ENCODE measurements at places on chromosomes 4 and X.
A peak's percentile ranks its signal among the peaks of the same experiment; 100 is the strongest.

- peak; percentile 2 for DNase-seq
Observed at GRCh38 chr4:123862812-123863211, 466.2 kb downstream of the SPRY1 start.

- no peak for DNase-seq
Observed at GRCh38 chrX:107905366-107905765, 76.8 kb downstream of the TEX13B start.

DNA sequence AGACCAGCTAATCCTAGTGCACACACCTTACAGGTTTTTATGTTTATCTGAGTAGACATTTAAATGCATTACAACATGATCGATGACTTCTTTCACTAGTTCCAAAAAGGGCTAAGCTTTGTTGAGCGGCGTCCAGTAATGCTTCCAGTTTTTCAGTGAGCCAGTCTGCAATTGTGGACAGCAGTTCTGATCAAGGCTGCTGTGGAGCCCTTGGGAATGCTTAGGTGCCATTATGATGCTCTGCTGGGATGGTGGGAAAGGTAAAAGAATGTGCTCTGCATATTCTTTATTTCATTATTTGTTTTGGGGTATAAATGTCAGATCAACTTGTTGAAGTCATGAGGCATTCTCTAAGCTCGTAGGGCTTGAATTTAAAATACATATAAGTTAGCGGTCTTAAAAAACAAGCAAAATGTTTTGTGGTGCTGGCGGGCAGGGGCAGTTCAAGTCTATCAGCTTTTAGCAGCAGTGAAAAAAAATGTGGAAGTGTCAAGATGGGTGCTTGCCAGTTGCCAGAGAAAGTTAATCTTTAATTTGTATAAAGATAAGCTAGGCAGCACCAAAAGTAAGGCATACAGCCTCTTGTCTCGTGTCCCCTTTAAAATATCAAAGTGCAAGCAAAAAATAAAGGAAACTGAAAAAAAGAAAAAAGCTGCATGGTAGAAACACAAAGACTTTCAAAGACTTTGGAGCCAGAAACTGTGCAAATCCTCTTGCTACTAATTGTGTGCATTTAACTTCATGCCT is 5.8 kb downstream of the MID1IP1 start:
- no peak for DNase-seq

DNA sequence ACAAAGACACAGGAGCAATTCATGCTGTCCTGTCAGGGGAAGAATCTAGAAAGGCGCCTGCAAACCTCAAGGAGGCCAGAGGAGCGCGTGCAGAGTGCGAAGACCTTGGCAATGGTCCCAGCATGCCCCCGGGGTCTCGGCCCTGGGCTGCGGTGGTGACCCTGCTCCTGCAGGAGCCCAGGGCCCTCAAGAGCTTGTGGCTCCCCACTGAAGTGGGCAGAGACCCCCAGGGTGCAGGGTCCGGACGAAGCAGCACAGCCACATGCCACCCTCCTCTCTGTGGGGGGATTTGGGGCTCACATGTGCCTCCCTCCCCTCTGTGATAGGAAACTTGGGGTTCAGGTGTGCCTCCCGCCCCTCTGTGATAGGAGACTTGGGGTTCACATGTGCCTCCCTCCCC is 39.3 kb downstream of the GAK start:
- no peak for DNase-seq

DNA sequence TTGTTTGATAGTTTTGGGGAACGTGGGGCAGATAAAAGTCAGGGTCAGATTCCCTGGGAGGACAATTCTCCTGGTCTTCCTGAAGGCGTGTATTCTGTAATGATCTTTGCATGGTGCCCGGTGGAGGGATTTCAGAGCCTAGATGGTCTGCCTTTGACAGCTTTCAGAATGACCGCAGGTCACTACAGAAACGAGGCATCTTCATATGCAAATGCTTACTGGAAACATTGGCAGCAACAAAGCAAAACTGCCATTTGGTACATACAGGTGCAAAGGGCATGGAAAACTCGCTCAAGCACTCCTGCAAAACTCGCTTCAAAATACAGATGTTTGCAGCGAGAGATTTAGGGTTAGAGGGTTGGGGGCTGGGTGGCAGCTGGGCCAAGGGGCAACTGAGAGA is 8.8 kb downstream of the C4orf50 start:
- DNase-seq, result no peak

GRCh38 chr4:184823014-184823413 is 2.8 kb downstream of the ACSL1 start:
- no peak for DNase-seq

GRCh38 chr4:7761720-7762119 is 177.9 kb downstream of the AFAP1 start:
- DNase-seq, result peak; percentile 21

- DNase-seq, result no peak
Observed at GRCh38 chrX:130561930-130562329, 160.1 kb downstream of the RBMX2 start.

DNA sequence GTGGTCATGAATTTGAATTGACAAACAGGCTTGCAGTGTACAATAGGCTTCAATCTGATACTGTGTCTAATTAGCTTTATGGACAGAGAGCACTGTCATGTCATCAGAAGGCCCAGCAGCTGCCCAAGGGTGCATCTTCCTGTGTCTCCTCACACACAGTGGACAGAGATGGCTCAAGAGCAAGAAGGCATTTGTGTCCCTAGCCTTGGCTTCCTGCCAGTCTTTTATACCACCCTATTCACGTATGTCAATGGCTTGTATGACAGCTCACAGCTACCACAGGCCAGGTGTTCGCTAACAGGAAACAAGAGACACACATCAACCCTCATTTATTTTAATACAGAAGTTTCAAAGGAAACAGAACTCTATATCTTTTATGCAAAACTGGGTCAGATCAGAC is 874.0 kb upstream of the AGA start:
- no peak for DNase-seq

- DNase-seq, result peak; percentile 89
Observed at GRCh38 chrX:108036298-108036973, 8.4 kb upstream of the VSIG1 start.

DNA sequence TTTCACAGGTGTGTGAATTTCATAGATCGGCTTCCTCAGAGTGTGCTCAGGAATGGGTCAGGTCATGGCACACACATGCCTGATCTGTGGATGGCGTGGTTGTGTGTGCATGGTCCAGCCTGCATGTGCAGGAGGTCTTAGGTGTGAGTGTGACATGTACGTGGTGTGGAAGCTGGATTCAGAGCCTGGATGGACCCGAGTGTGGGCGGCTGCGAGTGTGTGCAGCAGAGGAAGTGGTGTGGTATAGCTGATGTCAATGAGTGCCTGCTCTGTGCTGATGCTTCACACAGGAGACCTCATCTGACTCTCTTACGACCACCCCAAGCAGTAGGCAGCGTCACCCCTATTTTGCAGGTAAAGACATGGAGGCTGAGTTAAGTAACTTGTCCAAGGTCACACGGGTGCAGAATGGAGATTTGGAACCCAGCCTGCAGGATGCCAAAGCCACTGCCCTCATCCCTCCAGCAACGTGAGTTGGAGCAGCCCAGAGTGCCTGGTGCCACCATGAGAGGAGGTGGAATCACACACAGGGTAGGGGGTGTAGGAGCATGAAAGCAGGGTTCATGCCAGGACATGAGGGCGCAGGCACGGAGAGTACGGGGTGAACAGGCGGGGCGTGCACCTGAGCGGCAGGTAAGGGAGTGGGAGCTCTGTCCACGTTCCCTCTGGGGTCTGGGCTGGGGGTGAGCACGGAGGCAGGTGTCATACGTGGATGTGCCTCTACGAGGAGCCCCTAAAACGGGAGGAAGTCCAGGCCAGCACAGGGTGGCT is 24.2 kb upstream of the C4orf50 start:
- DNase-seq, result no peak

DNA sequence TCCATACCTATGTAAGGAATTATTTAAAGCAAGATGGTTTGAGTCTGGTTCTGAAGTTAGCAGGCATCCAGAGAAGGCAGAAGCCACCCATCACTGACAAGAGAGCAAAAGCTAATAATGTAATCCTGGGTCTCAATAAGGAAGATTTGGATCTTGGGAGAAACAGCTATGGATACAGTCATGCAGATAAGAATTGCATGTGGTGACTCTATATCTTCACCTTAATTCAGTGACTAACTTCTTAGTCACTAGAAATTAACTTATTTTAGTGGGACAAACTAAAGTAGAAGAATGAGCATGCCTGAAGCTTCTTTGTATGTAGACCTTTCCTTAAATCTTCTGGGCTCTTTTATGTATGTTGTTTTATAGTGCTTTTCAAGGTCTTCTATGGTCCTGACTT is 66.6 kb downstream of the ATP10D start:
- DNase-seq, result peak; percentile 16

DNA sequence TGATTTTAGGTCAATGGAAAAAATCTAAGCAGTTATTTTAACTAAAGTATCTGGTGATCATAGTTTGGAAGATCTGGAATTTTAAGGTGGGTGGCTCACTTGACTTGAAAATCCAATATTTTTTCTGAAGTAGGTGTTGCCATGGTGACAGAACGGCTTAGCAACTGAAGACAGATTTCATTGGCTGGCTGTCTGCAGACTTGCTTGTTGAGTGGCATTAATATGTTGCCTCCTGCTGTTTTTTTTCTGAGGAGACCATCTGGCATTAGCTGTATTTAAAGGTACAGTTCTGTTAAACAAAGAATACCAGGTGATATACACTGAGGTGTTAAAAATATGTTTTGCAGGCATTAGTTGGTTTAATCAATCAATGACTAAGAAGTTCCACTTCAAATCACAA is 19.8 kb downstream of the CPE start:
- peak; percentile 42 for DNase-seq

GRCh38 chrX:133660281-133660680 is 245.0 kb upstream of the GPC4 start:
- DNase-seq, result no peak

DNA sequence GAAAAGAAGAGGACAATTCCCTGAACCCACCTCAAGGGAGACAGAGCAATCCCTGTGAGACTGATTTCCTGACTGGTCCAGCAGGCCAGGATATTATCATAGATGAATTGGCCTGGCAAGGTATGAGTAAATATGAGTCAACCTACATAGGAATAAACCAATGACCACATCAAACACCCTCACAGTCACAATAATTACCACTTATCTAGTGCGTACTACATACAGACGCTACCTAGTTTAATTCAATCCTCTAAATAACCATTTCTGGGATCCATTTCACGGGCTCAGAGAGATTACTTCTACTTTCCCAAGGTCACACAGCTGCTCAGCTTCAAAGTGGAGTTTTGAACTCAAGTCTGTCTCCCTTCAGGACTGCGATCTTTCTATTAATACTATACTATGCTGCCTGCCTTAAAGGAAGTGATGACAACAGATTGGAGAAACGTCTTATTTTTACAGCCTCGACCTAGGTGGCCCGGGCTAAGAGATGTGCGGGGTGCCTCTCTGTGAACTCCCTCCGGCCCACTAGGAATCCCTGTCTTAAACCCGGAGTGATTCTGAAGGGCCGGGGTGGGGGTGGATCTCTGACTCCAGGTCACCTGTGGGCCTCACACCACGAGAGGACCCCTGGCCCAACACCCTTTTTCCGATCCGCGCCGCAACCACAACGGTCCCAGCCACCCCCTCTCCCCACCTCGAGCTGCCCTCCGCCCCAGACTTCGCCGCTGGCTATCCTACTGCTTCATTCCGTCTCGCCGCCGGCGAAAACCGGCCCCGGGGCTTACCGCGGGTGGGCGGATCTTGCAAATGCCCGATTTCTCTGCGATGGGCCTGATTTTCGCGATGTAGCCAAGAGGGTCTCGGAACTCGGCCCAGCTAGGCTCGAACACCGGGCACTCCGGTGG is 800 bp downstream of the KDM5C start:
- peak; percentile 78 for DNase-seq

DNA sequence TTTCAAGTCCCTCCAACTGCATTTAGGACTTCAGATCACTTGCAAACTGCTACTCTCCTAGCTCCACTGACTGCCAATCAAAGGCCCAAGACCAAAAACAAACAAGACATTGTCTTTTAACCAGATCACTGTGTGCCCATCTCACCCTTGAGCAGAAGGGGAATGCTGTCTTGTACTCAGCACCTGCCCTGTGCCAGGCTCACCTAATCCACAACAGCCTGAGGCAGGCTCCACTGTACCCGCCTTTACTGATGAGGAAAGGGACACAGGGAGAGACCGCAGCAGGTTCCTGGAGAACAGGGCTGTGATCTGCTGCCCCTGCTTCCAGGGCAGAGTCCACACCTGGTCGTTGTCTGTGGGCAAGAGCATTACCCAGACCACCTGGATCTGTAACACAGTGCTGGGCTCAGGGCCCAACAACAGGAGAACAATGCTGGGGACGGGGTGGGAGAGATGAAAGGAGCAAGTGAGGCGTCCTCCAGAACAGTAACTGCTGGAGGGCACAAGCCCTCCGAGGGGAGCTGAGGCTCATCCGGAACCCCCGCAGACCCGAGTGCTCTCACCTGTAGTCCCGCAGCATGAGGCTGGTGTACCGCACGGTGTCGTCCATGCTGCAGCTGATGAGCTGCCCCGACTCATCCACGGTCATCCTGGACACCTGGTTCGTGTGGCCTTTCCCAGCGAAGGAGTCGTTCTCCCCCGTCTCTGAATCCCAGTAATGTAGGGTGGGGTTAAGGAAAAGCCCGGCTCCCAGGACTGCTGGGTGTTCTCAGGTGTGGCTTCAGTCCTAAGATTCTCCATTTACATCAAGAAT is 33.9 kb downstream of the WDR1 start:
- DNase-seq, result no peak

DNA sequence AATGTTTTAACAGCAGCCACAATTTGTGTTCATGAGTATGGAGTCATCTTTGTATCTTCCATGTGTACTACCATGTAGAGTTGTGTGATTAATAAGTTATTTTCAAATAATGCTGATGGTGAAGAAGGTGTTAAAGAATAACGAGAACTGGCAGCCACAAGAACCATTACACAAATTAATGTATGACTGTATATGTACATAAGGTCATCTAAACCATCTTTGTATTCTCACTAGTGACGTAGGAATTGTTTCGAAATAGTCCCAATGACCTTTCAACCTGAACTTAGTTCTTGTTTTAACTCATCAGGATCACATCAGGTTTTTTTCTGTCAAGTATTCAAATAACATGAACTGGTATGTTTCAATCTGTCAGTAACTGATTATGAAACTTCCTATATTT is 48.3 kb upstream of the NOCT start:
- no peak for DNase-seq

- no peak for DNase-seq
Observed at GRCh38 chr4:173236301-173236700, 67.7 kb downstream of the GALNT7 start.

- DNase-seq, result no peak
Observed at GRCh38 chr4:32633421-32633820, 1913.3 kb downstream of the PCDH7 start.

DNA sequence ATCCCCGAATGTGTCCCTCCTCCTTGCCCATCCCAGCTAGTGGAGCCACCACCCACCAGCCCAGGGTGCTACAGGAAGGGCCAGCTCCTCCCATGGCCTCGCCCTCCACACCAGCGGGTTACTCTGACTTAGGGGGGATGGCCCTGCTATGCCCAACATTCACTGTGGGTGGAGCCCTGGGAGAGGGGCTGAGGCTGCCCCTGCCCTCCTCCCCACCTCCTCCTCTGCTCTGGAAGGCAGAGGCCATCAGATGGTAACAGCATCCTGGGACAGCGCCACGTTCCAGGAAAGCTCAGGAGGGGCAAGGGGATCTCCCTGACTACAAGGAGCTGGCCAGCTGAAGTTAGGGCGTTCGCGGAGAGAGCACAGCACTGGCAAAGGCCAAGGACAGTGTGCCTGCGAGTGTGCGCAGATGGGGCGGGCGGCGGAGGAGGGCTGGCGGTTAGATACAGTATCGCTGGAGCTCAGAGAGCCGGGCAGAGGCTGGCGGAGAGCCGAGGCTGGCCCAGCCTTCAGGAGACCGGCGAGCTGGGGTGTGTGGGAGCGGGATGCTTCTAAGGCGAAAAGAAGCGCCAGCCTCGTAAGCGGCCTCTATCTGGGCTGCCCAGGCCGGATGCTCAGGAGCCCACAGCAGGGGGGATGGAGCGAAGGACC is 1.5 kb downstream of the JAKMIP1 start:
- no peak for DNase-seq

- no peak for DNase-seq
Observed at GRCh38 chr4:37662861-37663390, 23.2 kb downstream of the RELL1 start.
